ENCODE measurements at places on chromosomes 11 and 22.
A peak's percentile ranks its signal among the peaks of the same experiment; 100 is the strongest.

DNA sequence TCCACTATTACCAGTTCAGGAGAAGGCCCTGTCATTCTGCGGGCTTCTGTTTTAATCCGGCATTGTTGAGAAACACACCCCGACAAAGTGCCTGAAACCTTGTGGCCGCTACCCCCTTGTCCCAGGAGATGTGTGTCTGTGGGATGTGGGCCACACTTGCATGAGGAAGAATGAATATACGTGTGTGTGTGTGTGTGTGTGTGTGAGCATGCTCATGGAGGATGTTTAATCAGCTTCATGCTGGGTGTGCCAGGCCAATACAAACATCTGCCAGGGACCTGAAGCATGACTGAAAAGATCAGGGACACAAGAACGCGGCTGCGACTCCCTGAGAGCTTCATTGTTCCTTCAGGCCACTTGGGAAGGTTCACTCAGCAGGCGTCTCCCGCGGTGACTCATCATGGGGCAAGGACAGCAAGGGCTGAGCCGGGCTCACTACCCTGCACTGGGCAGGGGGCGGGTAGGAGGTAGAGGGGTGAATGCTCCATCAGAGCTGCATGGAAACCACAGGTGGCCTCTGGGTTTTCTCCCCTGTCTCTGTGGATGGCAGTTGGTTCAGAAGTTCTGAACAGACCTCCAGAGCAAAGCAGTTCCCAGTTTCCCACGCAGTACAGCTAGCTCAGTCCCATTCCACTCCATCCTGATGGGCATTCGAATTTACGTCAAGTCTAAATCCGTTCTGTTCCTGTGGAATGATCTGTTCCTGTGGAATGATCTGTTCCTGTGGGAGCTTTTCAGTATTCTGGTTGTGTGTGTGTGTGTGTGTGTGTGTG is 7.0 kb upstream of the MALAT1 start:
- DNase-seq, result peak; percentile 55

- no peak for DNase-seq
Measured at GRCh38 chr11:119108146-119108856, 1.2 kb downstream of the C2CD2L start.

- no peak for DNase-seq
Measured at GRCh38 chr11:60978546-60979380, 7.3 kb downstream of the CD6 start.

DNA sequence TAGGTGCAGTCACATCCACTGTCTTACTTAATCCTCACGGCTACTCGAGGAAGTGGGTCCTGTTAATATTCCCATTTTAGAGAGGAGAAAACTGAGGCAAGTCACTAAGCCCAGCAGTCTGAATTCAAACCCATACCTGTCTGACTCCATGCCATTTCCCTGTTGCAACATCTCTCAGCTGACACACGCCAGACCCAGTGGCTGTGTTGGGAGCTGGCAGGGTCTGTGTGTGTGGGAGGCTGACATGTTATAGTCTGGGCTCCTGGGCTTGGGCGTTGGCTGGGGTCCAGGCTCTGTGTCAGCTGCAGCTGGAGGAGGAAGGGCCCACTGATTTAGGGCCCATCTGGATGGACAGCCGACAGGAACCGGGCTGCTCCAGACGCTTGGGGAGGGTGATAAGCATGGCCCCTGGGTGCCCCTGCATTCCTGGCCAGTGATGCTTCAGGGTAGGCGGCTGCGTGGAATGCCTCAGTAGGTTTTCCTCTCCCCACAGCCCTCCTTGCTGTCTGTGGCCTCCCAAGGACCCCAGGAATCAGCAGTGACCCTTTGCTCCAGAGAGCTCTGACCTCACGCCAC is 562.5 kb downstream of the MN1 start:
- DNase-seq, result peak; percentile 41

DNA sequence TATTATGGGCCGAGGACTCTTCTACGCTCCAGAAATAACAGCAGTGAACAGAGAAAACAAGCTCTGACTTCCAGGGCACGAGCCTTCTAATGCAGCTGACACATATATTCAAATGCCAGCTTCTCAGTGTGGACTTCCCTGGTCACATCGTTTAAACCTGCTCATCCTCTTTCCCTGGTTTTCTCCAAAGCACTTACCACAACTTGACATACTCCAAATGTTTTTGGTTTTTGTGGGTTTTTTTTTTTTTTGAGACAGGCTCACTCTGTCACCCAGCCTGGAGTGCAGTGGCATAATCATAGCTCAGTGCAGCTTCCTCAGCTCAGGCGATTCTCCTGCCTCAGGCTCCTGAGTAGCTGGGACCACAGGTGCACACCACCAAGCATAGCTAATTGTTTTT is 105.5 kb downstream of the MICAL3 start:
- DNase-seq, result no peak

DNA sequence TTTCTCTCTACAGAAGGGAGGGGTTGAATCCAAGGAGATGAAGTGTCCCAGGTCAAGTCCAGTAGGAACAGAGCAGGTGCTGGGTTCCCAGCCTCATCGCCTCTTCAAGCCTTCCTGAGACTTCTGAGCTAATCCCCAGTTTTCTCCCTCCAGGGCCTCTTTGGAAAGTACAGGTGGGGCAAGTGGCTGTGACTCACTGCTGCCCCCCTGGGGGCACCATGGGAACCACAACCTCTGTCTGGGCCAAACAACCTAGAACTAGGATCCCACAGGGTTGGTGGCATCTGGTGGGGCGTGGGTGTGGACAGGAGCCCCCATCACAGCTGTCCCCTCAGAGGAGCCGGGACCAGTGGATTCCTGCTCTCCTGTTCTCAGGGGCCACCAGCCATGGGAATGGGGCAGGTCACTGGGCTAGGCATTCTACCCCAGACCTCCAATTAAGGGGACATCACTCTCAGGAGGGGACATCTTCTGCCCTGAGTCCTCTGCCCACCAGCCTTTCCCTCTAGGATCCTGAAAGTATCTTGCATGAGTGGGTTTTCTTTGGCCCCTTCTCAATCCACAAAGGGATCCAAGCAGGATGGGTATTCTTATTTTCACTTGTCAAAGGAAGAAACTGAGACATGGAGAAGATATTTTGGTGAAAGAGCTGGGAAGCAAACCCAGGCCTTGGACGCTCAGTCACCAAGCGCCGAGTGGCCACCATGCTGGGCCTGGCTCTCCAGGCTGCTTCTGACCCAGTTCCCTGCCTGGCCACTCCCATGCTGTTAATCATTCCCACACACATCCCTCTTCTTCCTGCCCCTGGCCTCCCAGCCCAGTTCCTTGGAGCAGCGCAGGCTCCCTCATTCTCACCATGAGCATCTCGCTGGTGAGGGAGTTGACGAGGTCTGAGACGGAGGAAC is 23.8 kb downstream of the LRRC10B start:
- DNase-seq, result no peak

GRCh38 chr22:46026899-46027210 is 49.9 kb upstream of the WNT7B start:
- DNase-seq, result no peak

DNA sequence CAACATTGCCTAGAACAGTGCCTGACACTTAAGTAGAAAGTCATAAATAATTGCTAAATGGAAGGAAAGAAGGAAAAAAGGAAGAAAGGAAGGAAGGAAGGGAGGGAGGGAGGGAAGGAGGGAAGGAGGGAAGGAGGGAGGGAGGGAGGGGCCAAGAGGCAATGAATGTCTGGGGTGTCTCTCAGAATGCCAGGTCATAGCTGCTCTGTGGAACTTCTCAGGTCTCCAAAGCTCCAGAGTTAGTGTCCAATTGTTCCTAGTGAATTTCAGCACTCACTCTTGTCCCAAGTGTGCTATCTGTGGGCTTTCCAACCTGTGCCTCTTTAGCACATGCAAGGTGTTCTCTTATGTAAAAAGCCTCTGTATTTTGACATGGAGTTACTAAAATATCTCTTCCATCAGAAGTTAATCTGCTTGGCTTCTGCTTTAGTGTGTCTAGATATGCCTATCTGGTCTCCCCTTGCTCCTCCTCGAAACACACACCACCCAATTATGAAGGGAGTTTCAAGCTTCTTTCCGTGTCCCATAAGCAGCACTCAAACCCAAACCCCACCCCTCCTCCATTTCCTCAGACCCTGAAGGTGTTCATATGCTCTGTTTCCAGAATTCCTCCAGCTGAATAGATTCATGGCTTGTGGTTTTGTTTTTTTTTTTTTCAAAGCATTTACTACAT is 56.5 kb downstream of the FAM76B start:
- no peak for DNase-seq

GRCh38 chr11:102761646-102762238 is 18.7 kb downstream of the MMP10 start:
- no peak for DNase-seq

GRCh38 chr11:84130646-84131427 is 844.7 kb upstream of the CCDC90B start:
- no peak for DNase-seq

- no peak for DNase-seq
Measured at GRCh38 chr11:119572481-119573424, 149.8 kb upstream of the THY1 start.

DNA sequence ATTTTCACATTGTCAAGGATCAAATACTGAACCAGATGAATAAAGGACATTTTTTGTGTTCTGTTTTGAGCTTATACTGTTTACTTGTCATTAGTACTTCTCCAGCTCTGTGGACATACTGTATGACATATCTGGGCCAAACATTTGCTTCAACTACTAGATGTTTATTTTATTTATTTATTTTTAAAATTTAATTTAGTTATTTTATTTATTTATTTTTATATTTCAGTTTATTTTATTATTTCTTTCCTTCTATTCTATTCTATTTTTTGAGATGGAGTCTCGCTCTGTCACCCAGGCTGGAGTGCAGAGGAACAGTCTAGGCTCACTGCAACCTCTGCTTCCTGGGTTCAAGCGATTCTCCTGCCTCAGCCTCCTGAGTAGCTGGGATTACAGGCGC is 37.0 kb downstream of the HORMAD2 start:
- no peak for DNase-seq

GRCh38 chr11:39860931-39861330 is 1598.5 kb downstream of the LRRC4C start:
- no peak for DNase-seq

DNA sequence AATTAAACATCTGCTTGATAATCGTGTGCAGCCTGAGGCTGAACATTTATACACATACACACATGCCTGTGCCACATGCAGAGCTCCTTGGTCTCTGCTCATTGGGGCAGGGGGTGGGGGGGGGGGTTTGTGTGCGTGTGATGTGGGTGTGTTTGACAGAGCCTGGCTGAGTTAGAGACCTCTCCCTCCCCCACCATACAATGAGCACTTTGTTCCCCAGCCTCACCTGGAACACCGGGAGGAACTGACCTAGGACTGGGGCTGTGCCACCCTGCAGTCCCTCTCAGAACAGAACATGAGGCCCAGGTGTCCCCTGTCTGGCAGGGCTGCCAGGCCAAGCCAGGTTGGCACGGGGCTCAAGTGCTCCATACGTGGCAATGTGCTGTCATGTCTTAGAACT is 96.6 kb downstream of the TP53I11 start:
- no peak for DNase-seq

- DNase-seq, result no peak
Measured at GRCh38 chr11:11250470-11250869, 102.6 kb downstream of the CSNK2A3 start.

DNA sequence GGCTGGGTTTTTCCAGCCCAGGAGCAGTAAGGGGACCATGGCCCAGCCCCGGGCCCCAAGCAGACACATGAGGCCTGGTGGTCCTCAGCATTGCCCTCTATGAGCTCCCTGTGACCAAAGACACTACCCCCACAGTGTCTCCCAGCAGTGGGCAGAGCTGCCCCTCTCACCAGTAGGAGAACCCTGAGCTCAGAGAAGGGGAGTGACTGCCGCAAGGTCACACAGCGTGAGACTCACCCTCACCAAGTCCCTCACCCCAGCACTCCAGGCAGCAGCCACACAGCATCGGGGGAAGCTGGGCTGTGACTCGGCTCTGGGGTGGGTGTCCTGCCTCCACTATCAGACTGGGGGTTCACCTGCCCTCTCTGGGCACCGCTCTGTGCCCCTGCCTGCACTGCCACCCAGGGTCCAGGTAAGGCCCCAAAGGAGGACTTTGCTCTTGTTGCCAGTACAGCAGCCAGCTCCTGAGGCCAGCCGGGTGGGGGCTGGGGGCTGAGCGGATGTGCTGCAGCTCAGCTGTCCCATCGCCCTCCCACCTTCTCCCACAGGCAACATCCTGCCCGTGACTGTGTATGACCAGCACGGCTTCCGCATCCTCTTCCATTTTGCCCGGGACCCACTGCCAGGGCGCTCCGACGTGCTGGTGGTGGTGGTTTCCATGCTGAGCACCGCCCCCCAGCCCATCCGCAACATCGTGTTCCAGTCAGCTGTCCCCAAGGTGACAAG is 7.9 kb upstream of the SH3BP1 start:
- no peak for DNase-seq

- DNase-seq, result no peak
Measured at GRCh38 chr11:75435571-75435925, 2.5 kb upstream of the KLHL35 start.

DNA sequence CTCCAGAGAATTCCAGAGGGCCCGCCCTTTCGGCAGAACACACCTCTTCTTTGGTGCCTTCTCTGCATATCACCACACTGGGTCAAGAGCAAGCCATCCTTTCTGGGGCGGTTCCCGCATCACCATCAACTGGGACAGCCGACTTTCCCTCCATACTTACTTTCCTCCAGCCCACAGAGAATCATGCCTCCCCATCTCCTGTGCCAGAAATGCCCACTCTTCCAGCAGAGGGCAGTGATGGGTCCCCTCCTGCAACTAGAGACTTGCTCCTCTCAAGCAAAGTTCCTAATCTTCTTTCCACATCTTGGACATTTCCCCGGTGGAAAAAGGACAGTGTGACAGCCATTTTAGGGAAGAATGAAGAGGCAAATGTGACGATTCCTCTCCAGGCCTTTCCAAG is 157.7 kb downstream of the C11orf91 start:
- no peak for DNase-seq

GRCh38 chr11:5473921-5474320 is 14.6 kb upstream of the OR52D1 start:
- no peak for DNase-seq

DNA sequence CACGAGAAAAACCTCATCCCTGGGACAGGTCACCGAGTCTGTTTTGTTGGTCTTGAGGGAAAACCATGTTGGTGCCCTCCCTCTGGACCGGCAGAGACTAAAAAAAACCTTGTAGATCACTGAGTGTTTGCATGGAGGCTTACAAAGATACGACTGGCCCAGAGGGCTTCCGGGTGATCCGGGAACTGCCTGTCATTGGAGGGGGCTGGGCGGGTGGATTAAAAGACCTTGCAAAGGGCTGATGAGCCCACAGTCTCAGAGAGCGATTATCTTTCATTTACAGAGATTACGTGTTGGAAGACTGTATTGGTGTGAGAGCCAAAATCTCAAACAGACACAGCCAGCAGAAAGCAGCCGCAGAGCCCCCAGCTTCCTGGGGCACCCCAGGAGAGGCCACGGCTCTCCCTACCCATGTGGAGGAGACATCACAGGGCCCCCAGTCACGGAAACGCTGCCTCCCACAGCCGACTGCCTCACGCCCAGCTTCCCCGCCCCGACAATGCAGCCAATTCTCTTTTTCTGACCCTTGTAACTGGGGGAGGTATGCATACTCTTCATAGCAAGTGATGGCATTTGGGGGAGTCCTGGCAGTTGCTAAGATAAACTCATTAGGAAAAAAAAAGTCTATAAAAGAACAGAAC is 426.4 kb downstream of the CTTN start:
- DNase-seq, result no peak

All from T1000 (cell line).